ENCODE measurements at places on chromosomes 7 and 10. TPM values are rescaled to one million over a fixed set of nuclear protein-coding genes. Genes with fewer than 3 reads are reported as not detected.

ACBD7 gene
- 0.63 TPM for total RNA-seq

UBN2 gene
- total RNA-seq: 25.3 TPM

TLX1 gene
- total RNA-seq: not detected

TUBAL3 gene
- 0.22 TPM for total RNA-seq

VPS37D gene
- total RNA-seq: 1.3 TPM

NSMCE4A gene
- total RNA-seq: 24.5 TPM

CCDC172 gene
- not detected for total RNA-seq

GRCh38 chr7:40299097-40299496, 164.3 kb downstream of the SUGCT start:
- DNase-seq: peak; percentile 36

GRCh38 chr10:4240608-4241197, 455.7 kb upstream of the KLF6 start:
- DNase-seq: no peak

DNA sequence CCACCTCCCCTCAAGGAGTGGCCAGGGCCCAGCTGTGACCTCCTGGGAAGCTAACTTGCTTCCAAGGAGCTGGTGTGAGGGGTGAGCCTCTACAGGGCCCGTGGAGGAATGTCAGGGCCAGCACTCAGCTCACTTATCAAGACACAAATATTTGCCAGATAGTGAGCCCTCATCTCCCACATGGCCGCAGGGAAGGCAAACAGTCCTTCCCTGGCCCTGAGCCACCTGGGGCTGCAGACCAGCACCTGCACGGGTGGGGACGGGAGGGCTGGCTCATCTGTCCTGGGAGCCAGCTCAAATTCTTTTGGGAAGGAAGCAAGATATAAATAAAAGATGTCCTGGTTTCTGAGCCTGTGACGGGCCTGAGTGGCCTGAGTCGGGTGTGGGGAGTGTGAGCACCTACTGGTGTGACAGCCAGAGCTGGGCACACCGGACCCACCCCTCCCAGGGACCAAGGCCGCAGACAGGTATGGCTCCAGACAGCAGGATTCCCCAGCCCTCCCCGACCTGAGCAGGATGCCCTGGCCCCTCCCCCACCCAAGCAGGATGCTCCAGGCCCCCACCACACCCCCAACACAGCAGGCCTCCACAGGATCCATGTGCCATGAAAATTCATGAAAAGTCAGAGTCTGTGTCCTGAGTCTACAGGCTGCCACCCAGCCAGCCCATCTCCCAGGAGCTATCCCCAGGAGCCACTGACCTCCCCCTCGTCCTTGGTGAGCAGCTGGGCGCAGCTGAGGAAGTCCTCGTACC, 148.0 kb downstream of the MAPK8 start:
- DNase-seq: no peak

DNA sequence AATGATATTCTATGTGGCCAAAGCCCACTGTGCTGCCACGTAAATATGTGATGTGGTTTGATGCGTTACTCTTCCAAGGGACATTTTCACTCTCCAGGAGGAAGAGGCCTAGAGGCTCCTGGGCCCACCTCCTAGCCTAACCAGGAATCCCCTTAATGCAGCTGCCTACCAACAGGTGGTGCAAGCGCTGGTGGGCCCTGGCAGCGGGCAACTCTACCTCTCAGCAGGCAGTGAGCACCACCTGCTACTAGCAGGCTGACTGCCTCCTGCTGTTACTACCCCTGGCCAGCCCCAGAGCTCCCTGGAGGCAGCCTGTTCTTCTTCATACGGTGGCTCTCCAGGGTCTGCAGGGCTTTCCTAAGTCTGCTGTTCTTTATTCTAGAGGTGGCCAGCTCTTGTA, 62.8 kb downstream of the CDH23 start:
- DNase-seq: no peak

DNA sequence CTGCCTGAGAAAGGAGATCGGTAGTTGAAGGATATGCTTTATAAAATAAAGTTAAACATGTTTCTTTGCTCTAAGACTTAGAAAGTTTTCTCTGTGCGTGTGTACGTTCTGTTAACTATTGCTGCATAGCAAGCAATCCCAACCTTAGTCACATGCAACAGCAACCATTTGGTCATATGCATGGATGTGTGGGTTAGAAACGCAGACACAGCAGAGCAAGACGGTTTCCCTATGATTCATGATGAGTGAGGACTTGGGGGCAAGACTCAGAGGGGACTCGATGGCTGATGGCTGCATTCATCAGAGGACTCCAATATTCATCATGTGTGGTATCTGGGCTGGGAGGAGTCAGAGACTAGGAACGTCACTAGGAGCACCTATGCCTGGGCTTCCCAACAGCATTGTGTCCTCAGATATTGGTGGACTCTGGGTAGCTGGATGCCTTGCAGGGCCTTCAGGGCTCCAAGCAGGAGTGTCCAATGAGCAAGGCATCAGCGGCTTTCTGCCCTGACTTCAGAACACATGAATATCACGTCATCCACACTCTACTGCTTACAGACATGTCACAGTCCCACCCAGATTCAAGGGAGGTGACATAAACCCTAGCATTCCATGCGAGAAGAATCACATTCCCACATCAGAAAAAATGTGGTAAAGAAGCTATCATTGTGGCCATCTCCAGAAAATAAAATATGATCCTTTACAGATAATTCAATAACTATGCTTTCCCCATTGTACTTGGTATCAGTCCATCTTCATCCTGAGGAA, 731.2 kb downstream of the TNS3 start:
- DNase-seq: no peak

GRCh38 chr10:131797626-131798025, 103.2 kb upstream of the PPP2R2D start:
- no peak for DNase-seq

GRCh38 chr7:74069790-74070618, 13.6 kb upstream of the LIMK1 start:
- DNase-seq: no peak

GRCh38 chr7:131525820-131526219, 30.6 kb downstream of the PODXL start:
- DNase-seq: no peak

DNA sequence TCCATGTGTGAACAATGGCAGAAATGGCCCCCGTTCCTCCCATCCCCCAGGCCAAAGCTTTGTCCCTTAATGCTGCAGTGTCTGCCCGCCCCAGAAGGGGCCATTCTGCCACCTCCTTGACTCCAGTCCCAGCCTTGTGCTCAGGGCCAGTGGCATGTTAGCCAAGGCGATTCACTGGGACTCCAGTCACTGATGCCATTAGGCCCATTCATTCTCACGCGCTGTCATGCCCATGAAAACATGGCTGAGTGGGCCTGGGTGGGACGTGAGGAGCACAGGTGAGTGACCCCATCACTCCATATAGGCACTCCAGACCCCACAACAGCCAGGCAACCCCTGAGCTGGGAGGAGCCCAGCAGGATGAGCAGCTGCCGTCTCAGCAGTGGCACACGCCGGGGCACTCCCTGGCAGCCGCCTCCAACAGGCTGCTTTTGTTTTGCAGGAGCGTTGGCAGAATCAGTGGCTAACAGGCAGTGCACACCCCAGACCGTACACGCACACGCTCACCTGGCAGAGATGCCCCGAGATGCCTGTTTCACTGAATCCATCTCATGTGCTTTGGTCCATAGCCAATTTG, 79.5 kb downstream of the TCERG1L start:
- no peak for DNase-seq

- DNase-seq: no peak
Observed at GRCh38 chr7:25246306-25246705, 18.0 kb upstream of the NPVF start.

DNA sequence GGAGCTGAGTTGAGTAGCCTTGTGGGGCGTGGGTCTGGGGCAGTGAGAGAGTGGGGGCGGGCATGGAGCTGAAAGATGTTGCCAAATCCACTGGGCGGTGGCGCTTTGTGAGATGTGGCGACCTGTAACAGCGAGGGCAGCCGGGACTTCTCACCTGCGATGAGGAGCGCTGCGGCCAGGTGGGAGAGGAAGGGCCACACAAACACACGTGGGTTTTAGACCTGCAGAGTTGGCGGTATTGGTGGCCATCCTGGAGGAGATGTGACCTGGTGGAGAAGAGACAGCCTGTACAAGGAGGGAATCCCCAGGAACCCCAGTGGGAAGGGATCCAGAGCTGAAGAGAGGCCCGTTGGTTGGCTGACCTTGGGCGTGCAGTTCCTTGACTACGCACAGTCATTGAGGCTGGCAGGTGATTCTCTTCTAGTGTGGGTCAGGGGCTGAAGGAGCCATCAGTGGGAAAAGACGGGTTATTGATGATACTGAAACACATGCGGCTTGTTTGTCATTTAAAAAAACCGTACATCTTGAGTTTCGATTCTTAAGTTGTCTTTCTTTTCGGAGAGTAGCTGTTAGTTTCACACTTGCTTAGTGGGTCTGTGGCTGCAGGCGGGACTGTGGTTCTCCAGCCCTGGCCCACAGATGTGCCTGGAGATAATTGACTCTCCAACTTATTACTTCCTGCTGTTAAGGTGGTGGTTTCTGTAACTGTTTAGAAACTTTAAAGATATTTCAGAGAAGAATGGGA, 2.4 kb downstream of the CHST12 start:
- no peak for DNase-seq

- DNase-seq: no peak
Observed at GRCh38 chr10:130251766-130252165, 115.6 kb downstream of the GLRX3 start.

GRCh38 chr10:8674230-8674629, 619.7 kb downstream of the GATA3 start:
- no peak for DNase-seq

DNA sequence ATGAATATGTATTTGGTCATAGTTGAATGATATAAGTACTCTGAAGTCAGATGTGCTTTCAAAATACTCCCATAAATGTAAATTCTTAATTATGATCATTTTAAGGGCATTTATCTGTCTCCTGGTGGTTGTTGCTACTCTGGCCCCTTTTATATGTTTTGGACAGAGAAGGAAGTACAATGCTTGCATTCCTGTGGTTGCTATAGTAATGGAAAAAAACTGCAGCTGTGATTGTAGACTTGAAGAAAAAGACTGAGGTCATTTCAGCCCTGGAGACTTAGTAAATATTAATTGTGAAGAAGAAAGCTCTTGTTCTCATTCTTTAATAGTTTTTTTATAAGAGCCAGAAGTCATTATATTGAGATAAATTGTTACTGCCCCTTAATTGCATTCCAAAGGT, 70.2 kb upstream of the FERD3L start:
- DNase-seq: no peak

GRCh38 chr10:80407812-80408241, 524 bp upstream of the PRXL2A start:
- DNase-seq: no peak

DNA sequence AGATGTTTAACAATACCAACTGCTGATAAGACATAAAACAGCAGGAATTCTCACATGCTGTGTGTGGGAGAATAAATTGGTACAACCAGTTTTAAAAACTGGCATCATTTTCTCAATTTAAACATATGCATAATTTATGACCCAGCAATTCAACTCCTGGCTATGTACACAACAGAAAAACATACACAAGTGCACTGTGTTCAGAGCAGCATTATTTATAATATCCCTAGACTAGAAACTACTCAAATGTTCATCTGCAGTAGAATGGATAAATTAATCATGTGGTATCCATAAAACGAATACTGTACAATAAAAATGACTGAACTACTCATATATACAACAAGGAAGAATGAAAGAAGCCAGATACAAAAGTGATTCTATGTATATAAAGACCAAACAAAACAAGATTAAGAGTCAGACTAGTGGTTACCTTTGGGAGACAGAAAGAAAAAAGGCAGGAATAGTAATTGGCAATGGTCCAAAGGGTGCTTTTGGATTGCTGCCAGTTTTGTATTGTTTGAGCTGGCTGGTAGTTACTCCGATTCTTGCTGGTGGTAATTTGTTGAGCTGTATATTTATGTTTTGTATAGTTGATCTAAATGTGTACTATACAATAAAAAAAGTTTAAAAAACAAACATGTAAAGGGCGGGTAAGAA, 306.0 kb downstream of the TFEC start:
- peak; percentile 25 for DNase-seq

DNA sequence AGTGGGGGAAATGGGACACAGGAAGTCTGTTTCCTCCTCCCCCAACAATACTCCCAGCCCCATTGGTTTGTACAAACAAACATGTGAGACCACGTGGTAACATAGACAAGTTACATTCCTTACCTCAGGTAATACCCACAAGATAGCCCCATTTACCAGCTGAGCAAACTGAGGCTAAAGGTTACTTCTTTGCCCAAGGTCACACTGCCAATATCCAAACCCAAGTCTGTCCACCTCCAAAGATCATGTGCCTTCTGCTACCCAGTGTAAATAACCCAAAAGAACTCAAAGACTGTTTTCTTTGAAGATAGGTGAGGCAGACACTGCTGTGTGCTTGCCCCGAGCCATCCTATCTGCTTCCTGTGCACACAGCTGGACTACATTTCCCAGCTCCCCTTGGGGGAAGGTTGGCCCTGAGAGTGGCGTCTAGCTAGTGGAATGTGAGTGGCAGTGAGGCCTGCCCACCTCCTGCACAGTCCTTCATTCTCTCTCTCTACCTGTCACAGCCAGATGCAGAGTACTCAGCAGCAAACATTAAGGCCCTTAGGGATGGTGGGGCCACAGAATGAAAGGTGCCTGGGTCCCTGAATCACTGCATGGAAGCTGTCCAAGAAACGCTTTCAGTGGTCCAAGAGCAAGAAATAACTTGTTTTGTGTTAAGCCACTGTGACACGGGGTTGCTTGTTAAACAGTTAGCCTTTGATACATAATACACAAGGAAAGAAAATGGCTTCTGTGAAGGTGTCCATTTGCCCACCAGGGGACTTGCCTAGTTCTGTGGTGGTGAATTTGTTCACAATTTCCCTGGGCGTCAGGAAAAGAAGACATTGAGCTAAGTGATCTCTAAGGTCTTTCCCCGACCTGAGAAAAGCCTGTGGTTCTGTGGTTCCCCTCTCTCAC, 257.7 kb upstream of the NFE2L3 start:
- peak; percentile 53 for DNase-seq

DNA sequence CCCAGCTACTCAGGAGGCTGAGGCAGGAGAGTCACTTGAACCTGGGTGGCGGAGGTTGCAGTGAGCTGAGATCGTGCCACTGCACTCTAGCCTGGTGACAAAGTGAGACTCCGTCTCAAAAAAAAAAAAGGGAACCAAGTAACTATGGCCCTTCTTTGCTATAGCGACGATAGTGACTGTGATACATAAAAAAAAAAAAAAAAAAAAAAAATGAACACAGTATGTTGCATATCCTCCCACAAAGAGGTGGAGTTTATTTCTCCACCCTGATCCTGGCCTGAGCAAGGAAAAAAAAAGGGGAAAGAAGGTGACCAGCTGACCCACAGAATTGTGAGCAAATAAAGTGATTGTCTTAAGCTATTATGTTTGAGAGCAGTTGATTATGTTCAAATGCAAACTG, 42.3 kb upstream of the STEAP1B start:
- no peak for DNase-seq

- DNase-seq: no peak
Observed at GRCh38 chr7:130021105-130021834, 29.9 kb downstream of the ZC3HC1 start.

GRCh38 chr7:73899731-73900142, 38.8 kb downstream of the TMEM270 start:
- DNase-seq: peak; percentile 68

- DNase-seq: no peak
Observed at GRCh38 chr7:39686261-39686924, 63.0 kb downstream of the RALA start.
